Right lung (tissue), 10 donors: ENCODE measurements at places on chromosomes 13 and 19. TPM values are rescaled to one million over a fixed set of nuclear protein-coding genes. Genes with fewer than 3 reads are reported as not detected.

GRCh38 chr19:31304831-31305312 lies 44.4 kb downstream of the TSHZ3 start:
- DNase-seq: no peak

GRCh38 chr13:36377826-36378468 lies 31.8 kb upstream of the SPART start:
- no peak for DNase-seq

DNA sequence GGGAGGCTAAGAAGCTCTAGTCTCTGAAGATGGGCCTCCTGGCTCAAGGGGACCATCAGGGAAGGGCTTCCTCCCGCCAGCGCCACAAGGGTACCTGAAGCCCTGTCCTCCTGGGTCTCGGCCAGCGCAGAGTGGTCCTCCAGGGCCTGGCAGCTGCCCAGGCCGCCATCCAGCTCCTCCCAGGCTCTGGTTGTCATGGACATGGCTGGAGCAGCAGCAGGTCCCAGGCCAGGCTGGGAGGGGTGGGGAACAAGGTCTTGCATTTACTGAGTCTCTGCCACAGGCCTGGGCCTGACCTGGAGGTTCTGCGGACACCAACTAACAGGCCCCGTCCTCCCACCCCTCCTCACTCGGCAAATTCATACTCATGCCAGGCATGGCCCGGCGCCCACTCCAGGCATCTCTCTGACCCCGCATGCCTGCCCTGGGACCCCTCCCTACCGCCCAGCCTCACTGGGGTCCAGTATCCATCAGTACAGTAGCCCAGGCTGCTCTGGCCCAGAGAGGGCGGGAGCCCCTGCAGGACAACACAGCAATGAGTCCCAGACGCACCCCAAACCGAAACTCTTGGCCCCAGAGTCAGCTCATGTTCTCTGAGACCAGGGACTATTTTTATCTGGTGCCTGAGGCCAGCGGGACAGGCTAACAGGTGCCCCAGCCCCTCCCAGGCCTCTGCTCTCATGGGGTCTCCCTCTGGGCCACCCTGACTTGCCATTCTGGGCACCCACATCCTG lies 938 bp downstream of the JSRP1 start:
- no peak for DNase-seq

- no peak for DNase-seq
Measured at GRCh38 chr13:50914176-50914700, 4.6 kb downstream of the RNASEH2B start.

DNA sequence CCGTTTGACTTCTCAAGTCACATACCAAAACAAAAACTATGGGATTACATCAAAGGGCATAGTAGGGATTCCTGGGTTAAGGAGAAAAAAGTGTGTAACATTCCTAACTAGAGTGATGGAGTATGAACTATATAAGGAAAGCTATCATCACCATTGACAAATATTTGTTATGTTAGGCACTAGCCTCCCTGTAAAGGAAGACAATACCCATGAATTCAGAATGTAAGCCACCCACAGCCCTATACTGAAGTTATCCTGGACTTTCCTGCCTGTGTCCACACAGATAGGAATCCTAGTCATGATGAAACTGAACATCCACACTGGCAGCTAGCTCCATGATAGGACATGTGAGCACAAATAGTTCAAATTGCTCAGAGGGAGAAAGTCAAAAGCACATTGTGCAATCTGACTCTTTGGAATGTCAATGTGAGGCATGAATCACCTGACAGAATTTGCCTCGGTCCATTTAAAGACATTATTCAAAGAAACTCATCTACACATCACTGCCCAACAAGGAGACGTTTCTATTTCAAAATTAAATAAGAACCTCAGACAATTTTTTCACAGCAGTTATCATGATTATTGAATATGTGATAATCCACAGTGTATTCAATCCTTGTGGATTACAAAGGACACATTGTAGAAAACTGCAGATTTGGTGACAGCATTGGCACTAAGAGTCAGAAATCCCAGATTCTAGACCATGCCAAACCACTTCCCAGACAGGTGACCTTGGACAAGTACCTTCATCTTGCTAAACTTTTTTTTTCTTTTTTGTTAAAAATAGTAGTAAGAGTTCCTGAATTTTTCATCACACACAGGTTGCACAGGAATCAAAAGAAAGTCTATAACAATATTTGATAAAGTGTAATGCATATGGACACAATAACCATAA lies 529.3 kb downstream of the IRS2 start:
- no peak for DNase-seq

Gene SOX1
- not detected for polyA plus RNA-seq

Gene AZU1
- polyA plus RNA-seq: 1.4 TPM

DNA sequence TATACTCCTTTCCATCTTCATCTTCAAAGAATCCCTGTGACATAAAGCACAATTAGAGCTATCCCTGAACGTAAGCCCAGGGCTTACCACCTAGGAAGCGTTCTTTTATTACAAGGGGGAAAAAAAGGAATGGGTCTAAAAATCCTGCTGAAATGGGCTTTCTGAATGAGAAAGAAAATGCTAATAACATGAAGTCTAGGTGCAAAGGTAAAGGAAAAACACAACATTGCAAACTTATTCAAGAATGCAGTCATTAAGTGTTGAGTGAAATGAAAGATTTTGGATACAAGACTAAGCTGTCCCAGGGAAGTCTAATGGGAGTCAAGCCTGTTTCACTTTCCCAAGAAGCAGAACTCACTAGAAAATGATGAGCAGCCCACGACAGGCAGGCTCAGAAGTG lies 55.3 kb upstream of the SLC15A1 start:
- no peak for DNase-seq

GRCh38 chr13:50677687-50678463 lies 165.6 kb downstream of the DLEU7 start:
- no peak for DNase-seq

GRCh38 chr19:16654140-16654539 lies 5.8 kb downstream of the SMIM7 start:
- DNase-seq: no peak

Gene TSHZ3
- 31.2 TPM for polyA plus RNA-seq

DNA sequence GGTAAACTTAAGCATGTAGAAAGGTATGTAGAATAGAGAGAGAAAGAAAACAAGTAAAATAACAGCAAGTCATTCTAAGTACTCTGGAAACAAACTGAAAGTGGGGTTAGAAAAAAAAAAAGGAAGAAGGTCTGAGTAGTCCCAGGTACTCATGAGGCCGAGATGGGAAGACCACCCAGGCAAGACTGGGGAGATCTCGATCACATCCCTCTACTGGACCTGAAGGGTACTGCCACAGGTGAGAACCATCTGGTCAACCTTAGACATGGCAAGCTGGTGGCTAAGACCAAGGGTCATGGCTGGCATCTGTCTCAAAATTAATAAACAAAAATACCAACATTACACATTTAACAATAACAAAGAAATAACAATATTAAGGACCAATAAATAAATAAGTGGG lies 36.3 kb upstream of the ZNF724 start:
- no peak for DNase-seq

GRCh38 chr19:39934584-39935363 lies at the start of gene FCGBP:
Gene FCGBP (minus strand): TSS chr19:39934634.
- no peak for DNase-seq

DNA sequence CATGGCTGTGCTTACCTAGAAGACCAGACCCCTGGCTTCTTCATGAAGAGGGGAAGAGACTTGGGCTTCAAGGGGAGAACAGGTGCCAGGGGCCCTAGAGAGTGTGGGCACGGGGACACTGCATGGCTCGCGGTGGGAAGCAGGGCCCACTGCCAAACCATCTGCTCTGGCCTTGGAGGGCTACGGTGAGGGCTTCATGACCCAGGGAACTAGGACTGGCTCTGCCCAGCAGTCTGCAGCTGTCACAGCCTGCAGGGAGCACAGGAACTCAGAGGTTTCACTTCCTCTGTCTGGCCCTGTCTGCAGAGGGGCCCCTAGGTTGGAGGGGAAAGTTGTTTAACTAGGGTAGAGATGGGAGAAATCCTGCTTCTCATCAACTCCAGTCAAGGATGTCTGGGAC lies 4.3 kb downstream of the ERCC1 start:
- DNase-seq: no peak

Gene DHX34
- polyA plus RNA-seq: 10.5 TPM

DNA sequence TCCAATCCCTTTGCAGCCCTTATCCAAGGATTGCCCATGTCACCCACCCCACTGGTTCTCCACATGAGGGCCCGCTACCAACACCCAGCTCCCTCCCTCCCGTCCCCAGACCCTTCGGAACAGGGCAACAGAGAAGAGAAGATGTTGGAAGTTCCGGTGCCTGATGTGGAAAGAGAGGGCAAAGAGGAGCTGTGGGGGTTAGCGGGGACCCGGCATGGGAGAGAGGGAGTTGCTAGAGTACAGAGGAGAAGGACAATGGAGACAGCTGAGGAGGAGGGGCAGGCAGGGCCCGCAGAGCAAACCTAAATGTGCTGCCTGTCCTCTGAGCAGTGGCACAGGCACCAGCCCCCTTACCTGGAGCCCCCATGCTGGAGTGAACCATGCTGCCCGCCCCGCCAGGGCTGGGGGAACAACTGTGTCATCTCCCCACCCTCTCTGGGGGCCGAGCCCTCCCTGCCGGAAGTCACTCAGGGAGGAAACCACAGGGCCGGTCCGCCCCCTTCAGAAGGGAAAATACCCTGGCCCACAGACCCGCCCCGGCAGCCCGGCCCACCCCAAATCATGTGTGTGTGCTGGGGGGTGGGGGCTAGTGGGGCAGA lies at the start of gene POU2F2:
Gene POU2F2 (minus strand): TSS at position 417 of the 599 bp plus-strand sequence. CDS start 35 bp downstream, at position 382.
- no peak for DNase-seq

DNA sequence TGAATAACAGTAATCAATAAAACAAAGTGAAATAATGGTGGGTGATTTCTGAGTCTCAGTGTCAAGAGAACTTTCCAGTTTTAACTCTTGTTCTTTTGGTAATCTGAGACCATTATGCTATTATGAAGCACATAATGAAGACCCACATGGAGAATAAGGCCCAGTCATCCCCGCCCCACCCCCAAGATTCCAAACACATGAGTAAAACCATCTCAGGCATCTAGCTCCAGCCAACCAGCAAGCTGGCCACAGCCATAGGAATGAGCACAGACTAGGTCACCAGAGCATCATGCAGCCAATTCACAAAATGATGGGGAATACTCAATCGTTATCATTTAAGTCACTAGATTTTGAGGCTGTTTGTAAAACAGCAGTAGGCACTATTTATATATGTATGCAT lies 1769.0 kb upstream of the PCDH20 start:
- DNase-seq: no peak

Gene MYO16
- polyA plus RNA-seq: 1.8 TPM

DNA sequence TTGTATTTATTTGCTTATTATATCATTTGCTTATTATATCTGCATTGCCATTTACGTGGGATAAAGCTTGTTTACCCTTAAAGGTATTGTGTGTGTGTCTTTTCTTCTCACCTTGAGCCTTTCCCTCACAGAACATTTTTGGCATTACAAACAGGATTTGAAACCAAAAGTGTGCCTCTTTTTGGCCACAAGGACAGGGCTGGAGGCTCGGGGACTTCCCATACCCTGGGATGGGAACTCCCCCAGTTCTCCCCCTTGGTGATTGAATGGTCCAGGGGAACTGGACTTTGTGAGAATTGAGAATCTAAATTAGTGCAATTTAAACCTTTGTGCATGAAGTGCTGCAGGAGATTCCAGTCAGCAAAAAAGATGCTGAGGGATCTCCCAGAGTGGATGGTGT lies 2.4 kb upstream of the ZNF506 start:
- no peak for DNase-seq

Gene SCN1B
- polyA plus RNA-seq: 1.4 TPM

Gene BRSK1
- polyA plus RNA-seq: 18.1 TPM

GRCh38 chr19:4028334-4029246 lies 21.1 kb downstream of the PIAS4 start:
- no peak for DNase-seq

- no peak for DNase-seq
Measured at GRCh38 chr13:39016787-39017186, 21.1 kb downstream of the PROSER1 start.

Gene KLF12
- 26.4 TPM for polyA plus RNA-seq

DNA sequence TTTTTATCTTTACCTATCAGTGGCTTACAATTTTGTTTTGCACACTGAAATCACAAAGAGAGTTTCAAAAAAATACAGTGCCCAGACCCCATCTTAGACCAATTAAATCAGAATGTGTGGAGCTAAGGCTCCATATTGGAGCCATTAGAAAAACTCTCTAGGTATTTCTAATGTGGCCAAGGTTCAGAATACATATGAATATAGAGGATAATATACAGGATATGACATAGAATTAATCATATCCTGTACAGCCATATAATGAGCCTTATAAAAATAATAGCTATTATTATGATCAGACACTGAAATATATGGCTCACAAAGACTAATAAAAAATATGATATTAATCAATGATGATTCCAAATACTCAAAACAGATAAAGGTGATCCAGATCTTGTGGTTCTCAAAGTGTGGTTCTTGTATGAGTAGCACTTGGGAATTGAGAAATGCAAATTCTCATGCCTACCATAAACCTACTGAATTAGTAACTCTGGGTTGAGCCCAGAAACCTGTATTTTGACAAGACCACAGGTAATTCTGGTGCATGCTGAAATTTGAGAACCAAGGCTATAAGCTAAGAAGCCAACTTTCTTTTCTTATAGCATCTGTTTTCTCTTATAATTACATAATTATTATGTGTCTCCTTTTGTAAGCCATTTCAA lies 408.0 kb downstream of the DIAPH3 start:
- no peak for DNase-seq

DNA sequence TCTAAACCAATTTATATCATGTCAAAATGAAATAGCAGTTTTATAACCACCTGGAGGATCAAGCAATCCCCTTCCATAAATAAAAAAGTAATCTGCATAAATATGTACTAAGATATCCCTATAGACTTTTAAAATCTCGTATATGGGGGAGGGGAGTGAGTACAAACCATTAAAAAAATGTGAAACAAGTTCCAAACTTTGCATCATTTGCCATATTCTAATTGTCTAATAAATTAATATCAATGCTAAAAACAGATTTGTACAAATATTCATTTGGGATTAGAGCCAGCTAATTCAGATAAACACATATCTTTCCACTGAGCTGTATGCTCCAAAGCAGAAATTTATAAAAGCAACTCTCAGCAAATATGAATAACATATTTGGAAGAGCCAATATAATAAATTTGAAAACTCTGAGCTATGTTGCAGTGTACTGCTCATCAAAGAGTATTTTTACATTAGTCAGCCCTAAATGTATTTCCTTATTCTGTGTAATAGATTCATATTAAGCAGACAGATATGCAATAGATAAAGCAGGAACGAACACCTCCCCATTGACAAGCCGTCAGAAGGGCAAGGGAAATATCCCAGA lies 970.2 kb downstream of the EFNB2 start:
- no peak for DNase-seq

GRCh38 chr13:29884671-29885430 lies 34.4 kb upstream of the UBL3 start:
- no peak for DNase-seq

Gene SRRM5
- 1.6 TPM for polyA plus RNA-seq

- no peak for DNase-seq
Measured at GRCh38 chr19:57559008-57559403, 657 bp downstream of the ZNF550 start.

- no peak for DNase-seq
Measured at GRCh38 chr19:45123440-45123850, 30.5 kb downstream of the PPP1R37 start.

- no peak for DNase-seq
Measured at GRCh38 chr13:100860866-100861265, 186.3 kb upstream of the TMTC4 start.

GRCh38 chr13:98482476-98483444 lies 94.1 kb downstream of the STK24 start:
- no peak for DNase-seq

- DNase-seq: no peak
Measured at GRCh38 chr13:19805765-19806164, 23.0 kb upstream of the PSPC1 start.
